Epithelial cell of esophagus (primary cell): ENCODE measurements at places on chromosomes 16 and 17.
A peak's percentile ranks its signal among the peaks of the same experiment; 100 is the strongest.

GRCh38 chr17:2928294-2928890, 132.2 kb downstream of the RAP1GAP2 start:
- DNase-seq = no peak

GRCh38 chr17:19647697-19648474, 665 bp upstream of the ALDH3A2 start:
- DNase-seq = peak; percentile 70

GRCh38 chr16:70768203-70768580, 32.8 kb downstream of the VAC14 start:
- DNase-seq = peak; percentile 11

- DNase-seq = no peak
Measured at GRCh38 chr17:31308372-31309334, 5.2 kb downstream of the EVI2B start.

DNA sequence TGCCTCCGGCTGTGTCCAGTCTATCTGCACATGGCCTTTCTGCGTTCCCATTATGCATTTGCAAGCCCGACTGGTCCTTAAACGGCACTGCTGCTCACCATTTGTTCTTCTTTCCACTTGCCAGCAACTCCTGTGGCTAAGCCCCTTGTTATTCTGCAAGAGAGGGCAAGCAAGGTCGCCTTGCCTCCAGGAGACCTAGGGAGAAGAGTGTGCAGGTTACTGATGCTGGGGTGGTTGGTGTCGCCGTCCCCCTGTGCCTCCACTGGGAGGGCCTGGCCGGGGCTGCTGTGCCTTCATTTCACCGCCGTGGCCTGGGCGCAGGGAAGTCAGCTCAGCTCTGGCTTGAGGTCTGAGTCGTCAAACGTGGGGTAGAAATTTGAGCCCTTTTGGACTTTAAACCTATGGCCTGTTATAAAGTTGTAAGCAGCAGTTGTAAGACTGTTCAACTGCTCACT, 12.7 kb downstream of the SLC6A4 start:
- DNase-seq = no peak

GRCh38 chr17:66836063-66837005, 1.4 kb downstream of the CACNG5 start:
- DNase-seq = no peak

GRCh38 chr17:28196636-28197035, 122.4 kb upstream of the TMEM97 start:
- no peak for DNase-seq

DNA sequence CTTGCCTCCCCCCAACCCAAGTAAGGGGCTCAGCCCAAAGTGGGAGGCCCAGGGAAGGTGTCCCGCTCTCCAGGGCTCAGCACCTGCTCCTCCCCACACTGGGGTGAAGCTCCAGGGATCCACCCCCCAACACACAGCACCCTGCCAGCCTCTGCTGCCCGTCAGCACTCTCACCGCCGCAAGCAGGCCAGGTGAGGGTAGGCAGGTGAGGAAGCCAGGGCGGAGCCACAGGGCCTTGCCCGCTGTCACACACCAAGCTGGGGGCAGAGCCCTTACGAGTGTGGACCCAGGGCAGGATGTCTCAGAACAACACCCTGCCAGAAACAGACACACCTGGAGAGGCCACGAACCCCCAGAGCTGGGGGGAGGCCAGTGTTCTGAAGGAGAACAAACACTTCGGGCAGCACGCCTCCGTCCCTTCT, 19.5 kb downstream of the PLLP start:
- peak; percentile 31 for DNase-seq

GRCh38 chr17:8056976-8057625, 18.2 kb downstream of the ALOX15B start:
- no peak for DNase-seq

DNA sequence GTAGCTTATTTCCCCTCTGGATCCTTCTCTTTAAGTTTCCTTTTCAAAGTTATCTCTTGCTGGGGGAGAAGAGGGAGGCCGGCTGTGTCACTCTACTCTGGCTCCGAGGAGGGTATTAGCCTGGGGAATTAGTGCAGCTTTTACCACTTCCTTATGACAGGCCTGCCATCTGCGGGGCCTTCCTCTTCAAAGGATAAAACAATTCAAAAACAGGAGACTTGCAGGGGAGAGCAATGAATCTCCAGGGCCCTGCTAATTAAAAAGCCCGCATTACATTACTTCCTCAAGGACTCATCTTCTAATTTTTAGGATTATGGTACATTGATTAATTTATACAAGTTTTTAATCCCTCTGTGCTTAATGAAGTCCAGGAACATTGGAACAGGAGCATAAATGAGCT, 190.9 kb upstream of the CDH5 start:
- DNase-seq = no peak

DNA sequence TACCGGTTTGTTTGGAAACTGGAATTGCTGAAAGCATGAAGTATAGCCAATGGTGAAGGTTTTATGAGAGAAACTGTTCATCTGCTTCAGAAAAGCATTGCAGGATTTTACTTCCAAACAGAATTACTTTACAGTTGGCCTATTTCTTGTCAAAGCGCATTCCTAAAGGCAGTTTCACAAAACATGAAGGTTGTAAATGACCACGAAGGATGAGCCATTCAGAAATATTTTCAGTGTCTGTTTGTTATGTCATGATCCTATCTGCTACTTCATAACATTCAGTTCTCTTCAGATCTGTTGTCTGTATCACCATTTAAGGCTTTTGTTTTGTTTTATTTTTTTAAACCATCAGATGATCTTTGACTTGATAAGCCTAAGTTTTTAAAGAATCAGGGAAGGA, 45.7 kb downstream of the AATF start:
- peak; percentile 16 for DNase-seq

- DNase-seq = no peak
Measured at GRCh38 chr16:84820305-84820684, 510 bp downstream of the CRISPLD2 start.

DNA sequence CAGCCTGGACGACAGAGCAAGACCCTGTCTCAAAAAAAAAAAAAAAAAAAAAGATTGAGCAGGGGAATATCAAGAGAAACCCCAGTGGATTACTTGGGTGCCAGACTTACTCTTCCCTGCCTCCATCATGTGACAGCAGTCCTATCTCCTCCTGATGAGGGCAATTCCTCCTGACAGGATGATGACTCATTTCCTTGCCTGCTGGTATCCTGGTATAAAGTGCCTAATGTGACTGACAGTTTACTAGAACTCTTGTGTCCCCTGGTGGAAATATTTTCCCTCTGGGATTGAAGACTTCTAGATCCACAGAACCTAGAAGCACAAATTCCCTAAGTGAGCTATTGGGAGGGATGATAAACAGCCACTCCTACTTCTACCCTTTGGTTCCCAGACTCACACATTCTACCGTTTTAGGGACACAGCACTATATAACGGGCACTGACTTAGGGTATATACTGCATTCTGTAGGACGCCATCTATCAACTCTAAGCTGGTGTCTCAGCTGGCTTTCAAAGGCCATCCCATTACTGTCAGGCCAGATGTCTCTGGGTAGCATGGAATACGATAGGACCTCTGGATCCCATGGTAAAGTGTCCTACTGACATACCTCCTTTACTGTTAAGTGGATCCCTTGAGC, 114.6 kb upstream of the MED13 start:
- DNase-seq = peak; percentile 90

GRCh38 chr16:59090541-59090940, 356.4 kb upstream of the GOT2 start:
- DNase-seq = no peak

DNA sequence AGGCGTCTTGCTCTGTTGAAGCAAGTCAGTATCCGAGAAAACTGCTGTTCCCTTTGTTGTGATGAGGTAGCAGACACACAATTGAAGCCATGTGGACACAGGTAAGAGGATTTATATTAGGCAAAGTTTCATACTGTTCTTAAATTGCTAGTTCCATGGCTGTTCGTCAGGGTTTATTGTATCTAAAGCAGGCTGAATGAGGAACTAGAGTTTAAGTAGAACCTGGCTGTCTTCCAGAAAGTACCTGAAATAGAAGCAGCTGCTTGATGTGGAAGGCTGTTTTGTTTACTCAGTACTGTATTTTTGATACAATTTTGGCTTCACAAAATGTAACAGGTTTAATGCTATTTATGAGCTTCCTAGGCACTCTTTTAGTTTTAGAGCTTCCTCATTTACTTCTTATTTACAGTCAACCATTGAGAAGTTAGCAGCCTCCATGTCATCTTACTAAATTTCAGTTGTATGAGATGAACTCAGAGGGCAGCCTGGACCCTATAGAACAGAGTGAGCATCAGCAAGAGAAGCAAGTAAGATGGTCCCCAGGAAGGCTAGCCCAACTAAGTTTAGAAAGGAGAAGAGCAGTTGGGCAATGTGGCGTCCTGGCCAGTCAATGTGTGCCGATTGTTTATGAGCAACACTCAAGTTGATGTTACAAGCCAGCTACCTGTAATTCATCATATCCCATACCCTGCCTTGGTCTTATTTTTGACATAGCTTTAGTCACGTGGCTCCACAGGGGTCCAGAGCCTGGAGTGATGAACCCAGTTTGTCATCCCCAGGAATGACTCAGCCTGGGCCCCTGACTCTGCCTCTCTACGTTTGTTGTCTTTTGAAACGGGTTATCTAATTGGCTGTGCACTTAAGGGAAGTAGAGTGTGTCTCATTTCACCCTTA, 9.7 kb upstream of the ARL2BP start:
- DNase-seq = peak; percentile 26

DNA sequence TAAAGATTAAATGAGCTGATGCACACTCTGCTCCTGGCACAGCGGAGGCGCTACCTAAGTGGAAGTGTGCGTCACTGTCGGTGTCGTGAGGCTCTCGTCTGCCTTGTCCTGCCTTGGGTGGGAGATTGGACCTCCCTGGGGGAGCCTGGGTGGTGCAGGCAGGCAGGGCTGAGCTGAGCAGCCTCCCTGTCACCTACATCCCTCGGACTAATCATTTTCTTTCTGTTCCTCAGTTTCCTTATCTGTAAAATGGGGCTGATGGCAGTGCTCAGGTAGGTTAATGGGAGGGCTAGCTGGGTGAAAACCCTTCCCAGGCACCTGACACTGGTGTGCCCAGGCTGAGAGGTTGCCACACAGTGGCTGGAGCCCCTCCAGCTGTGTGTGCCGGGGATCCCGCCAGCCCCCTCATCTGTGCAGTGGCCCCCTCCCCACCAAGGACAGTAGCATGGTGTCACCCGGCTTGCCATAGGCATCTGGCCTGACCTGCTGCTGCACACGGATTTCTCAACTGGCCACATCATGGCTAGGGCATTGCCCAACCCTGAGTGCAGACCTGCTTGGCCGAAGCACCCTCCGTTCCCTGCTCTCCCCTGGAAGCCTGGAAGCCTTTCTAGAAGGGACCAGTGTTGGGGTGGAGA, 4.3 kb downstream of the ADCY7 start:
- no peak for DNase-seq

DNA sequence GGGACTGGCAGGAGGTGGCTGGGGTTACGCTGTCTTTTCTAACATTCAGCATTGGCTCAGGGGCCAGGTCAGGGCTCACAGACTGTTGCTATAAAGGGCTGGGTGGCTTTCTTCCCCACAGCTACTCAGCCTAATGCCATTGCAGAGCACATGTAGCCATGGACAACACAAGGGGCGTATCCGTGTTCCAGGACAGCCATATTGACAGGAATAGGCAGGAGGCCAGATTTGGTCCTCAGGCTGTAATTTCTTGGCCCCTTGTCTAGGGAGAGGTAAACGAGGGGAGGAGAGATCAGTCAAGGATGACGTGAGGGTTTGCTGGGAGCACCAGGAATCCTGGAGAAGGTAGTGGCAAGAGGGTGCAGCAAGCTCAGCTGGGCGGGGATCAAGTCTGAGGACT, 21.2 kb upstream of the MYO15B start:
- no peak for DNase-seq

GRCh38 chr17:44159519-44160210, 10.8 kb upstream of the ASB16 start:
- no peak for DNase-seq

- no peak for DNase-seq
Measured at GRCh38 chr16:71853413-71853812, 7.6 kb downstream of the ATXN1L start.

DNA sequence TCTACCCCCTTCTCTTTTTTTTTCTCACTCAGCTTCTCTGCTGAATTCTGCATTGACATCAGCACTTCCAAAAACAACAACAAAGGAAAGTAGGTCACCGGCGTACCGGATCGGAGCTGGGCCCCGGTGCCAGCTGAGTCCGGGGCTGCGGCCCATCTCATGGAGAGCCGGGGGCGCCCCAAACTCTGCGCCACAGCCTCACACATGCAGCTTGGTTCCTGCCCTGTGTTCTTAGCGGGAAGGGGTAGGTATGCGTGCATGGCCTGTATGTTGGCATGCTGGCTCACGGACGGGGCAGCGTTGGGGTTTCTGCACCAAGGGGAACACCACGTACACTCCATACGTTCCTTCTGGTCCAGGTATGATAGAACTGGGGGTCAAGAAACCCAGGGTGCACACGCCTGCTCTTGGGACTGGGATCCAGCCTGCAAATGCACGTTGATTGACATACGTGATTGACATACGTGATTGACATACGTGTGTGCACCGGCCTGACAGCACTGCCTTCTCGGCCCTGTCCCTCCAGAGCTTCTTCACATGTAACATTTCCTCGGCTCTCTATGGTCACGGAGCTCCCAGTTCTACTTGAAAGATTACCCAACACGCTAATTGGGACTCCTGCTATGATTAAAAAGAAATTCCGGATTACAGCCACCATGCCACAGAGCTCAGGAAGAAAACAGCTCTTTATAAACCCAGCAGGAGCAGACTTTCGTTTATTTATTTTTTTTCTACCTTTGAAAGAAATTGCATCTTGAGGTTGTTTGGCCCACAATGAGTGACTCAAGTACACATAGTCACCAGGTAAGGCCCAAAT, 88.7 kb downstream of the RPA1 start:
- DNase-seq = no peak

GRCh38 chr17:76371656-76372628, 12.5 kb upstream of the SPHK1 start:
- peak; percentile 96 for DNase-seq

GRCh38 chr16:53829186-53829747, 125.3 kb downstream of the FTO start:
- DNase-seq = peak; percentile 23

DNA sequence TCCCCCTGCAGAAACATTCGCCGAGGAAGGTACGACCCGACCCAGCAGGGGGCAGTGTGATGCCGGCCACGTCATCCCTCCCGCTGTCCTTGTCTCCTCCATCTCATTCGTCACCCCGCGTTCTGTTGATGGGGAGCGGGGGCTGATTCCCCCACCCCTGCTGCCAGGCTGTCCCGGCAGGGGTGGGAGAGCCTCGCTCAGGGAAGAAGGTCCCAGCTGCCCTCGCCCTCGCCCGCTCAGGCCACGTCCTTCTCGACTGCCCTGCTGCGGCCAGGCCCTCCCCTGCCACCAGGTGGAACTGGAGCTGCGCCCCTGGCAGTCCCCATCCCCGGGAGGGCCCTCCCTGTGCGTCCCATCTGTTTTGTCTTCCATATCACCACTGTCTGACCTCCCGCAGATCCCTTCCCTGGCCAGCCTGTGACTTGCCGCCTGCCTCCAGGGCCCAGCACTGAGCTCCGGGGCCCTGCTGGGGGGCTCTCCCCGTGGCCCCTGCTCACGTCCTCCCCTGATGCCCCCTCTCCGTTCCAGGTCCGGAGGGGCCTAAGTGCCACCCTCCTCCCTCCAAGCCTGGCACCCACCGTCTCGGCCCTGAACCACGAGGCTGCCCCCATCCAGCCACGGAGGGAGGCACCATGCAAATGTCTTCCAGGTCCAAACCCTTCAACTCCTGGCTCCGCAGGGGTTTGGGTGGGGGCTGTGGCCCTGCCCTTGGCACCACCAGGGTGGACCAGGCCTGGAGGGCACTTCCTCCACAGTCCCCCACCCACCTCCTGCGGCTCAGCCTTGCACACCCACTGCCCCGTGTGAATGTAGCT, 20.6 kb downstream of the ADAM11 start:
- peak; percentile 73 for DNase-seq

- DNase-seq = no peak
Measured at GRCh38 chr17:78211032-78211431, 3.0 kb upstream of the BIRC5 start.

- no peak for DNase-seq
Measured at GRCh38 chr17:77009877-77010276, 130.9 kb upstream of the SEC14L1 start.
